ENCODE measurements at places on chromosomes 16 and 17.

DNA sequence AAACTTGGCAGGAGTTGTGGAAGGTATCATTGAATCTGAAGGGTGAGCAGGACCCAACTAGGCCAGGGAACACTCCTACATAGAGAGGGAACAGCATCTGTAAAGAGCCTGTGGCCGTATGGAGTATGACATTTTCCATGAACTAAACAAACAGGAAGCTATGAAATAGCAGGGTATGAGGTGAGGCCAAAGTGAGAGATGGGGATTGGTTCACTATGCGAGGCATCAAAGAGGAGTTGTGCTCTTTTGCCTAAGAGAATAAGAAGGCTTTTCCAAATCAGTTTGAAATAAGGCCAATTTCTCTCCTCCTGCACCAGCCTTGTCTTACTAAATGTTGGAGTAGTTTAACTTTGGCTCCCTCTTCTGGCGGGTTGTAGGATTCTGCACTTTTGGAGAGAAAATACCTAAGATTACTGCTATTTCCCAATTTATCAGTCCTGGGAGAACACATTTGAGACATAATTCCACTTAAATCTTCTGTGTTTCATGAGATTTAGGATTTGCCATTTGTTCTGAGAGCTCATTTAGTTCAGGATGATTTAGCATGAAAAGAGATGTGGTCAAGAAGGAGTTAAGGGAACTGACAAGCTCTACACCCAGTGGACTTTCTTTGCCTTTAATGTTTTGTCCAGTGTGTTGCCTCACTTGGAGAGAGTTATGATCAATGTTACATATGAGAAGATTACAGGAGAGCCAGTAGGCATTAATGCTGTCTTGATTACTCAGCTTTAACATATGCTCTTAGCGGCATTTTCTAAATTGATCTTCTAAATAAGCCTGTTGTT is 55.4 kb downstream of the TNRC6C start:
- DNase-seq = no peak

DNA sequence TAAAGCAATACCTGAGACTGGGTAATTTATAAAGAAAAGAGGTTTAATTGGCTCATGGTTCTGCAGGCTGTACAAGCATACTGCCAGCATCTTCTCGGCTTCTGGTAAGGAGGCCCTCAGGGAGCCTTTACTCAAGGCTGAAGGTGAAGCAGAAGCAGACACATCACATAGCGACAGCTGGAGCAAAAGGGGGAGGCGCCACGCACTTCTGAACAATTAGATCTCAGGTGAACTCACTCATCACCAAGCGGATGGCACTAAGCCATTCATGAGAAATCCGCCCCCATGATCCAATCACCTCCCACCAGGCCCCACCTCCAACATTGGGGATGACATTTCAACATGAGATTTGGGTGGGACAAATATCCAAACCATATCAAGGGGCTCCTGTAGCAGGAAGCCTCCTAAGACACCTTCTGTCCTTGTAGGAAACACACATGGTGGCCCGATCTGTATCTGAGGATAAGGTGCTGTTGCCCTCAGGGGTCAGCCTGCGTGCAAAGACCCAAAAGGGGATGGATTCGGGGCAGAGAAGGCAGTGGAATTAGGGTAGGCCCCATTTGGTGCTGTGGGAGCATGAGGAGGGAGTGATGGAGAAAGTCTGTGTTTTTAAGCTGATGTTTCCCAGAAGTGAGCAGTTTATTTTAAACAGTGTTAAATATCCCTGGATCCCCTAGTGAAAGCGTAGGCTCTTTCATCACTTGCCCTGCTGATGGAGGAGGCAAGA is 23.0 kb downstream of the IL21R start:
- DNase-seq = no peak

GRCh38 chr17:17253406-17253805 is 16.4 kb upstream of the FLCN start:
- DNase-seq = no peak

DNA sequence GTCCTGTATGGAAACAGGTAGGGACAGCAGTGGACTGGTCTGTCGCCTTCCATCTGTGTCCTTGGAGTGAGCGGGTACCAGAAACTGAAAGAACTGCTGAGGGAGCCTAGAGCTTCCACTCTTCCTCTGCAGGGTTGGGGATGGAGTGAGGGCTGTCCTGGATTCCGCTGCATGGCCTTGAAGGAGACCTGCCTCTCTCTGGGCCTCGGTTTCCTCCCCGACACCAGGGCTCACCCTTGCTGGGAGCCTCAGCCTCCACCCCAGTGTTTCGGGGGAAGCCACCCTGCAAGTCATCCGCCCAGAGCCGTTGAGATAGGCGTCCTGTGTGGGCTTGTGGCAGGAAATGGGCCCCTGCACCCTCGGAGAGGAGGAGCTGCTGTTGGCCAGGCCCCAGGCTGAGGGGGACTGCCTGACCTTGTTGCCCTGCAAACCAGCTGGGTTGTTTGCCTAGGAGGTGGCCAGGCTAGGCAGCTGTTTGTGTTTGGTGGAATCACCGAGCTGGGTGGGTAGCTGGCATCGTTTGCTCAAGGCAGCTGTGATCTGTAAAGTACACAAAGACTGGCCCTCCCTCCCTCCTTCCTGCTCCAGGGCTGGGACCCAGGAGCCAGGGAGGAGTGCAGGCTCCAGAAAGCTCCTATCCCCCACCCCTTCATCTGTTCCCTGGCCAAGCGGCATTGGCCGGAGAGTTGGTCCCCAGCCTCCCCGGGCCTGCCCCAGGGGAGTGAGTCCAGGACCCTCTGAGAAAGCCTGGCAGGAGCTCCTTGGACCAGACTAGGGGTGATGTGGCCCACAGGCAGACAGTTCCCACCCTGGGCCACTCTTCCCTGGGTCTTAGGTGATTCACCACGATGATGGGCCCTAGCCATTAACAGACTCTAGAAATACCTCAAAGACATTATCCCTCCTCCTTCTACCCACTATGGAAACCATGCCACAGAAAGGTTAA is 1.3 kb downstream of the RAB37 start:
- no peak for DNase-seq

DNA sequence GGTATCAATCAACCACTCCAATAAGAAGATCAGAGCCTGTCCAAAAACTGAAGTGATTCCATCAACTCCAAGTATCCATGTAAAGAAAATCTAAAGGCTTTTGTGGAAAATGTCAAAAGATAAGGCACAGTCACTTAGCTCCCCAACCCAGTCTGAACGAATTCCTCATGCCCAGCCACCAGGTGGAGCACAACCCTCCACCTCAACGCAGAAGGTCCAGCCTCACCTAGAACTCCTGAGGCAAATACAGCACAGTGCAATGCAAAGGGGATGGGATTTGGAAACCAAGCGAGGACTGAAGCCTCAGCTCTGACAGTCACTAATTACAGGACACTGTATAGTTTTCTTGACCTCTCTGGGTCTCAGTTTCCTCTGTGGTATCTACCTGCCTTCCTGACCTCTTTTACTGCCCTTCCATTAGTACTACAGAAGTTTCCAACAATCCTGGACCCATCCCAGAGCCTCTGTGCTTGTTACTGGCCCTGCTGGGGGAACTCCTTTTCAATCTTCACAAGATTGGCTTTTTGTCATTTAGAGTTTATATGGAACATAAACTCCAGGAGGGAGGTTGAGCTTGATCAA is 2.0 kb downstream of the NCBP3 start:
- no peak for DNase-seq

GRCh38 chr16:90018652-90019542 is at the start of gene DBNDD1:
DBNDD1 (minus strand) TSS chr16:90019456; CDS start chr16:90019341, 115 bp downstream.
- DNase-seq = no peak

- no peak for DNase-seq
Measured at GRCh38 chr17:81491181-81491581, 21.4 kb downstream of the ACTG1 start.

DNA sequence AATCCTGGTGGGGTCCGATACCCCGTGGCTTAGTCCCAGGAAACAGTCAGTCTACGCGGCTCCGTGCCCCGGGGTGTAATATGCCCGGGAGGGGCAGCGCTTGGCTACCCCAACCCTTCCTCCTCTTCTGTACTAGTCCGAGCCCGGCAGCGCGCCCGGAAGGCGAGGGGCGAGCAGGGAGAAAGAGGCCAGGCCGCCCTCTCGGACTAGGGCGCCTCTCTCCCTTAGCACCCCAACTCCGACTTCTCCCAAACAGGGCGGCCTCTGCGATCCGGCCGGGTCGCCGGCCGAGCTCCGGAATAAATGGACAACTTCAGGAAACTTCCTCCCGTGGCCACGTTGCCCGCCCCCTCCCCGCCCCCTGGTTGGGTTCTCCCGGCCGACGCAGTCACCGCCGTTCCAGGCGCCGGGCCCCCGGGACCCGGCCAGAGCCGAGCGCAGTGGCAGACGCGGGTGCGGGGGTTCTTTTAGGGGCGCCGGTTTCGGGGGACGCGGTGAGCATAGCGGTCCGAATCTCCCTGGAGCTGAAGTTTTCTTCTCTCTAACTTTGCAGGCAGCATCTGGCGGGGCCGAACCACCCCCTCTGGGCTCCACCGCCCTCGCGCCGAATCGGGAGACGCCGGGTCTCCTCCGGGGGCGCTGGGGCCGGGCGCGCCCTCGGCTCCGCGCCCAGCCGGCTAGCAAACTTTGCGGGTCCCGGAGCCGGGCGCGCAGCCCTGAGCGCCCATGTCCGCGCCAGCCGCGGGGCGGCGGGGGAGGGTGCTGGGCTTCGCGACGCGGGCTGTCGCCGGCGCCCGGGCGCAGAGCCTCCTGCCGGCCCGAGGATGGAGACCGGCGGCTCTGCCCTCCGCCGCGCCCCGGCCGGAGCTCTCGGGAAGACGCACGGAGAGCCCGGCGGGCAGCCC is at the start of gene SDK2:
SDK2 (minus strand) TSS at position 301 of the 905 bp plus-strand sequence. CDS start 357 bp downstream, outside the sequence.
- DNase-seq = no peak

DNA sequence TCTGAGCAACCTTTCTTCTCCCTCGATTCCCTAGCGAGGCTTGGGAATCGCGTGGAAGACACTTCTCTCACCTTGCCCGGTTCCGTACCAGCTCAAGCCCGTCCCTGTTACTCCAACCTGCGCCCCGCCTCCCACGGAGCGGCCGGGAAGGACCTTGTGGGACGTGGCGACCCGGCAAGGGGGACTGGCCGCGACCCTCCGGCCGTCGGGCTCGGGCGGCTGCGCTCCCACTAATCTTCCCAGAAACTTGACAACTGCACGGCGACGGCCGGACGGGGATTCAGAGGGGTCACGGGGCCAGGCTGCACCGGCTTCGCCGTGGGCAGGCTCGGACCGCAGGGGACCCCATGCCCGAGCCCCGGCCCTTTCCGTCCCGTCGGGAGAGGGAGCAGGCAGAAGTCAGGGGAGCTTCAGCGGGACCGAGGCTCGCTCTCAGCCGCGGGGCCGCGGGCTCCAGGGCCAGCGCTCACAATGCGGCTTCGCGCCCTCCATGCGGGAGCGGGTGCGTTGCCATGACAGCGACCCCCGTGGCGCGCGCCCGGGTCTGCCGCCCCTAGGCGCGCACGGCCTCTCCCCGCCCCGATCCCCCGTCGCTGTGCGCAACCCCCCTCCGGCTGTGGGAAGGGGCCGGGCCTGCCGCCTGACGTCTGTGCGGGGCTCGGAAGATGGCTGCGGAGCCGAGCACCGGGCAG is at the start of gene SGSM2:
SGSM2 (plus strand) TSS at position 650 of the 692 bp plus-strand sequence. CDS start 188 bp downstream, outside the sequence.
- no peak for DNase-seq

GRCh38 chr17:32126325-32126724 is 16.0 kb upstream of the RHOT1 start:
- DNase-seq = no peak

Data from GM04503 (cell line).